Endothelial cell of umbilical vein (primary cell): ENCODE measurements at places on chromosomes 6 and 20. TPM values are rescaled to one million over a fixed set of nuclear protein-coding genes. Genes with fewer than 3 reads are reported as not detected.

DNA sequence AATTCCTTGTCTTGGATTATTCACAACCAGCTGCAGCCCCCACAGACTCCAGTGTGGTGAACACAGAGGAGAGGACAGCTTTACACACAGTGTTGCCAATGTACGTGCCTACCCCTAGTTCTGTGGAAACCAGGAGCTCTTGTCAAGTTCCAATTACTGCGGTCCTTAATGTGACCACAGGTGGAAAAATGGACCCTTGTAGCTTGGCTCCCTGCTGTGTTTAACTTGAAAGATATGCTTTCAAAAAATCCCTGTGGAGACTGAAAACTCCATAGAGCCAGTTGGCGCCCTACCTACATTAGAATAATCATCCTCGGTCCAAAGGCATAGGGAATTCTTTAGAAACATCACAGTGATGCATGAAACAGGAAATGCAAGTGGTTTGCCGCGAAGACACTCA is 118.3 kb upstream of the SLC22A23 start:
- no peaks in the 10 kb centered on the region for H3K4me1 ChIP-seq
- no peaks in the 10 kb centered on the region for H3K36me3 ChIP-seq
- no peak overlapping the region for H3K4me3 ChIP-seq
- no peak for DNase-seq

Gene SLC22A2
- not detected in 2 replicates for polyA plus RNA-seq

Gene BHLHE23
- not detected in 2 replicates for polyA plus RNA-seq

Gene IL17F
- not detected in 2 replicates for polyA plus RNA-seq

Gene ARMC2
- polyA plus RNA-seq, result 1.6 and 1.7 TPM in 2 replicates
